ENCODE measurements at places on chromosomes 7 and 10.

DNA sequence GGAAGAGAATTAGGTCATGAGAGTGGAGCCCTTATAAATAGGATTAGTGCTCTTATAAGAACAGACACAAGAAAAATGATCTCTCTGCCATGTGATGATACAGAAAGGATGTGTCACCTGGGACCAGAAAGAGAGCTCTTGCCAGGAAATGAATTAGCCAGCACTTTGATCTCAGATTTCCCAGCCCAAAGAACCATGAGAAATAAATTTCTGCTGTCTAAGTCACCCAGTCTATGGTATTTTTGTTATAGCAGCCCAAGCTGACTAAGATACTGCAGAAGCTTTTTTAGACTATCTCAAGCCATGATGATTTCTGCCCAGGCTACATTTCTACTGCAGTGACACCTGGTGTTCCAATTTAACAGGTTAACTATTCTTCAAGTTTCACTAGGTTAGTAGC lies 84.8 kb downstream of the RSU1 start:
- DNase-seq: no peak

GRCh38 chr7:120201290-120201689 lies 71.7 kb upstream of the KCND2 start:
- DNase-seq: no peak

GRCh38 chr7:142752376-142753225 lies 3.3 kb downstream of the PRSS1 start:
- no peak for DNase-seq

- DNase-seq: no peak
These were observed 116.6 kb upstream of the WDR11 start for GRCh38 chr10:120734483-120735078.

- DNase-seq: no peak
These were observed 679.1 kb upstream of the COBL start for GRCh38 chr7:51995596-51996179.

DNA sequence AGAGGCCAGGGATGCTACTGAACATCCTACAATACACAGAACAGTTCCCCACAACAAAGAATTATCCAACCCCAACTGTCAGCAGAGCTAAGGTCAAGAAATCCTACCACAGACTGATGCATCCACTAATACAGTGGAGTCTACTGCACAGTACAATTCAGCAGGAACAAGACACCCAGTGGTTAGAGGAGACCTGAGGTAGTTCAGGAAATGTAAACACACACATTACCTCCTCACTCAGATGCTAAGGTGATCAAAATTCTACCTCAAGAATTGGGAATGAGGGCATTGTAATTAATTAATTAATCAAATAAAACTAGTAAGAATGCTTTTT lies 91.4 kb downstream of the ZFAND4 start:
- no peak for DNase-seq

DNA sequence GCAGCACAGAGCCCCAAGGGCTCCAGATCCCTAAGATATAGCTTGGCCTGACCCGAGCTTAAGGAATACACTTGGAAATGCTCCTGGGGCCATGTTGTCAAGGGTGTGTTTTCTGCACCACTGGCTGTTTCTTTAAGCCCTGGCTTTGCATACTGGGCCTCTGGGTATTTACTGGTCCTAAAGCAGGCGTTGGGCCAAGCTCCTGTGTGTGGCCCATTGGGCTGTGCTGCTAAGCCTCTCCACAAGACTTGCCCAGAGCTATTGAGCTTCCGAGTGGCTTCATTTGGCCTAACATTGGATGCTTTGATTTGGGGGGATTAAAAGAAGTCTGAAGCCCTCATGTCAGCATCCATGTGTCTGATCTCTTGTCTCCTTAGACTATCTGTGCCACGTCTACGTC lies 5.2 kb downstream of the YKT6 start:
- no peak for DNase-seq

- no peak for DNase-seq
These were observed 1.8 kb downstream of the TNRC18 start for GRCh38 chr7:5421714-5422395.

DNA sequence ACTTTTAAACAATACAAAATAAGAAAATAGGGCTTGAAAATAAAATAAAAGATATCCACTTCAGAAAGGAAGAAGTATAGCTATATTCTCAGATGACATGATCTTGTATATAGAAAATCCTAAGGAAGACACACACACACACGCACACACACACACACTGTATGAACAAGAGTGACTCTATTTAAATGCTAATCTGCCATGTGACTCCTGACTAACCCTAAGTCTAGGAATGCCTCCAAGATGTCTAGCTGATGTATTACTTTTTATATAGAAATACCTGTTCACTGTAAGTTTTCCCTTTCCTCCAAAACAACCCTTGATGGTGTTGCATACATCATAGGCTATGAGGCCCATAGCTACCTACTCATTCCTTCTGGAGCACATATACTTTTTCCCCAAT lies 173.1 kb upstream of the LRRTM3 start:
- no peak for DNase-seq

DNA sequence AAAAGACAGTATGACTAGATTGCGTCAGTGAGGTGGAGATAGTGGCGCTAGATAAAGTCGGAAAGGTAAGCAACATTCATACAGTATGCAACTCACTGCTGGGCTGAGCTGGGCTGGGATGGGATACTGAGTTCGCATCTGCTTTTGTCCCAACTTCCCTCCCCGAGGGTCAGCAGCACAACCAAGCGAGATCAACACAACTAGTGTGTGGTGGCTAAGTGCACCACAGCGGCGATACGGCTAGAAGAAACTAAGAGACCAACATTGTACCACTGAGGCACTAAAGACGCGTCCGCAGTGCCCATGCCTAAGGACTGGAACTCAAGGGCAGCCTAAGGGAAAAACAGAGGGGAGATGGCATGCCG lies 467 bp downstream of the EXOSC1 start:
- DNase-seq: no peak

DNA sequence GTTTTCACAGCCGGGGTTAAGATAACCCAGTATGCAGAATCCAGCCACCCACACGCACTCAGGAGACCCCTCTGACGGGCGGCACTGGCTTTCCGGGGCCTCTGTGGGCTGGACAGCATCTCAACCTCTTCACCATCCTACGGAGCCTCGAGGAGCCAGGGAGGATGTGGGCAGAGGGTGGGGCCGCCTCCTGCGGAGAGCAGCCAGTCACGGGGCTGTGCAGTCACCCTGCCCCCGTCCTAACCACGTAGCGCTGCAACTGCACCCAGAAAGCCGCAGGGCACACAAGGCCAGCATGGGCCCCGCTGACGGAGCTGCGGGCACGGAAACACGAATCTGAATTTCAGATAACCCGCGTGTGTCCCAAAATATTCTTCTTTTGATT lies 270.3 kb downstream of the ELFN1 start:
- peak; percentile 87 for DNase-seq

- peak; percentile 10 for DNase-seq
These were observed 707 bp upstream of the GHITM start for GRCh38 chr10:84138478-84139125.

GRCh38 chr7:106486331-106486730 lies 174.6 kb downstream of the CCDC71L start:
- no peak for DNase-seq

DNA sequence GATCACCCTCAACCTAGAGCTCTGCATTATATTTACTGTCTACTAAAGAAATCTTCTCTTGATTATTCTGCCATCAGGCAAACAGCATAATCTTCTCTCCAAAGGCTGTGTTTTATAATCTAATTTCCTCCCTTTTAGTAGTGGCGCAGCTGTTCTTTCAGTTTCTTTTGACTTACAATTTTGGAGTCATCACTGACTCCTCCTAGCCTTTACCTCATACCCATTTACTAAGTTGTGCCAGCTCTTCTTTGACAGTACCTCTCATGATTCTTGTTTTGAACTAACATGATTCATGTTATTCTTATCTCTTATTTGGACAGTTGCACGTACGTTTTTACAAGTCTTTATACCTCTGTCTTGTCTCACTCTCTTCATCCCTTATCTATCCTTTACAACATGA lies 113.0 kb downstream of the FOXP2 start:
- no peak for DNase-seq

GRCh38 chr7:90303241-90303640 lies 17.9 kb downstream of the FAM237B start:
- DNase-seq: no peak

GRCh38 chr10:48501787-48502771 lies 102.8 kb downstream of the ARHGAP22 start:
- DNase-seq: peak; percentile 21

Measured in CD14-positive monocyte (primary cell).